ENCODE measurements at places on chromosomes 3 and 15. TPM values are rescaled to one million over a fixed set of nuclear protein-coding genes. Genes with fewer than 3 reads are reported as not detected.

The SUSD5 gene
- 0.21 TPM for total RNA-seq

The EHD4 gene
- 18.4 TPM for total RNA-seq

The NLGN1 gene
- 8.4 TPM for total RNA-seq

The MEGF11 gene
- not detected for total RNA-seq

The SEMA7A gene
- total RNA-seq = 175 TPM

All from HFFc6 (cell line).